ENCODE measurements at places on chromosomes 11 and 22. TPM values are rescaled to one million over a fixed set of nuclear protein-coding genes. Genes with fewer than 3 reads are reported as not detected.
A peak's percentile ranks its signal among the peaks of the same experiment; 100 is the strongest.

- DNase-seq = no peak
Observed at GRCh38 chr11:118625976-118626375, 18.6 kb downstream of the PHLDB1 start.

GRCh38 chr11:38721586-38722315 lies 2123.7 kb upstream of the RAG2 start:
- no peak for DNase-seq

OR51B4 gene
- not detected for total RNA-seq

- no peak for DNase-seq
Observed at GRCh38 chr11:88266157-88266556, 71.4 kb downstream of the CTSC start.

- DNase-seq = no peak
Observed at GRCh38 chr11:105202422-105202821, 62.9 kb upstream of the CARD18 start.

OR51B5 gene
- 0.51 TPM for total RNA-seq

CXCR5 gene
- total RNA-seq = not detected

- DNase-seq = no peak
Observed at GRCh38 chr11:116366451-116366850, 406.3 kb downstream of the BUD13 start.

GRCh38 chr22:35921777-35922176 lies 106.8 kb downstream of the RBFOX2 start:
- no peak for DNase-seq

DNA sequence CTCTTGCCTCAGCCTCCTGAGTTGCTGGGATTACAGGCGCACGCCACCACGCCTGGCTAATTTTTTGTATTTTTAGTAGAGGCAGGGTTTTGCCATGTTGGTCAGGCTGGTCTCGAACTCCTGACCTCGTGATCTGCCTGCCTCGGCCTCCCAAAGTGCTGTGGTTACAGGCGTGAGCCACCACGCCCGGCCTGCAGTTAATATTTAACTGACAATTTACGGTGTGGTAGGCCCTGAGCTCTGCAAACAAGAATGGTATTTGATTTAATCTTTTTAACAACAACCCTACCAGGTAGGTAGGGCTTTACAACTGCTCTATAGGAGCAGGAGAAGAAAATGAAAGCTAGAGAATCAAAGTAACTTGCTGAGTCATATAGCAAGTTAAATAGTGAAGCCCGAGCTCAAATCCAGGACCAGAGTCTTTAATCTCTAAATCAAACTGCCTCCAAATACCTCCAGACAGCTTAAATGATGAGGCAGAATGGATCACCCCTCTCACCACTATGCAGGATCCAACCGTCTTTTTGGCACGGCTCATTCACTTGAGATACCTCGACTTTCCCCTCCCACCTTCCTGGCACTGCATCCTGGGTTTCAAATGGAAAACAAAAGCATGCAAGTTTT lies 9.4 kb downstream of the UEVLD start:
- no peak for DNase-seq

DNA sequence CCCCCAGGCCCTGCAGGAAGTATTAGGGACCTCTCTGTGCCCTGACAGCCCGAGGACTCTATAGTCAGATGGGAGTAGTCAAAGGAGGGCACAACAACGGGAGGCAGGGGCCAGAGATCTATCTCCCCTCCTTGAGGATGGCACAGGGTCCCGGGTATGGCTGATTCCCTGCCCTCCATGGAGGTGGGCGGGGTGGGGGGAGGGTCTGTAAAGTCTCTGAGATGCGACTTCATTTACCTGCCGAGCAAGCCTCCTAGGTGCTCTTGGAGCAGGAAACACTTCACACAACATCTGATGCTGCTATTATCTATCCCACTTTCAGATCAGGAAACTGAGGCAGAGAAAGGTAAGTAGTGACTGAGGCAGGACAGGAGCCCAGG lies 769 bp upstream of the CDC42EP1 start:
- no peak for DNase-seq

DNA sequence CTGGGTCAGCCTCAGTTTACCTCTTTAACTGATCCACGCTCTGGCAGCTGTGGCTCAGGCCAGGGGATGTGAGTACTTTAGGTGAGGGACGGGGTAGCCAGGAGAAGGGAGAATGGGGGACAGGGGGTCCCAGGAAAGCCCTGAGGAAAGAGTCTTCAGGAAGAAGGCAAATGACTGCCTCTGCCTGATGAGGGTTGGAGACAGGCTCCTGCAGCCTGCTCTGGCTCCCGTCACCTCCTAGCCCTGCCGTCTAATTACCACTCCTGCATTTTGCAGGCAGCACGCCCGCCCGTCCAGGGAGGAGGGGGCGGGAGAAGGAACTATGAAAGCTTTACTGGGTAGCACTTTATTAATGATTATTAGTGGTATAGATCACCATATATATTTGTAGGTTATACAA lies 116.6 kb downstream of the CEP164 start:
- no peak for DNase-seq

GRCh38 chr11:34180040-34180813 lies 74.8 kb downstream of the NAT10 start:
- DNase-seq = no peak

- no peak for DNase-seq
Observed at GRCh38 chr22:29718949-29719898, 579 bp upstream of the CABP7 start.

GRCh38 chr11:47156333-47156732 lies 20.3 kb downstream of the ARFGAP2 start:
- DNase-seq = no peak

MTA2 gene
- 67.2 TPM for total RNA-seq

- peak; percentile 68 for DNase-seq
Observed at GRCh38 chr22:19868773-19869471, 14.2 kb upstream of the GNB1L start.

GRCh38 chr11:2530131-2530854 lies 85.5 kb downstream of the KCNQ1 start:
- peak; percentile 77 for DNase-seq

GAS2L1 gene
- 25.0 TPM for total RNA-seq

CDC42EP2 gene
- total RNA-seq = 16.2 TPM

HRAS gene
- 48.5 TPM for total RNA-seq

- no peak for DNase-seq
Observed at GRCh38 chr11:57867966-57868365, 106.4 kb downstream of the CTNND1 start.

- DNase-seq = peak; percentile 92
Observed at GRCh38 chr11:128424271-128424711, 163.1 kb downstream of the ETS1 start.

DNA sequence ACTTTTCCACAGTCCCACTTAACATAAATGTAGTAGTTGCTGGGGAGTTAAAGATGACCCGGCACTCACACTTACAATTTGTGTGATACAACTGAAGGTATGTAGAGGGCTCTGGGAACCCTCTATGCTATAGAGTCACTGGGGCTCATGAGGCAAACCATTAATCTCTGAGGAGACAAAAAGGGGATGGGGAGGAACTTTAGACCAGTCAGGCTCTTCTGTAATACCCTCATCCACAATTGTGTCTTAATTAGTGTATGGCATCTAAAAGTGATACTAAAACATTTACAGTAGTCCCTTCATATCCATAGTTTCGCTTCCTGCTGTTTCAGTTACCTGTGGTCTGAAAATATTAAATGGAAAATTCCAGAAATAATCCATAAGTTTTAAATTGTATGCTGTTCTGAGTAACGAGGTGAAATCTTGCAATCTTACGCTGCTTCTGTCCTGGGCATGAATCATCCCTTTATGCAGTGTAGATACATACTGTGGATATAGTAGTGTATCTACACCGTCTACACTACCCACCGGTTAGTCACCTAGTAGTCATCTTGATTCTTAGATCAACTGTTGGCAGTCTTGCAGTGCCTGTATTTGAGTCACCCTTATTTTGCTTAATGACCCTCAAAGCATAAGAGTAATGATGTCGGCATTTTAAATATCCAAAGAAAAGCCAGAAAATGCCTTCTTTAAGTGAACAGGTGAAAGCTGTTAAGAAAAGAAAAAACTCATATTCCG lies 12.2 kb downstream of the CBL start:
- no peak for DNase-seq

TREH gene
- not detected for total RNA-seq

CCDC116 gene
- 0.23 TPM for total RNA-seq

GRCh38 chr22:39350757-39351688 lies 1.2 kb downstream of the SYNGR1 start:
- DNase-seq = no peak

- no peak for DNase-seq
Observed at GRCh38 chr11:30197869-30198268, 32.9 kb upstream of the FSHB start.

GRCh38 chr11:122094836-122095235 lies 21.2 kb downstream of the BLID start:
- DNase-seq = no peak

OTOG gene
- total RNA-seq = not detected

MOV10L1 gene
- total RNA-seq = 0.43 TPM

DNA sequence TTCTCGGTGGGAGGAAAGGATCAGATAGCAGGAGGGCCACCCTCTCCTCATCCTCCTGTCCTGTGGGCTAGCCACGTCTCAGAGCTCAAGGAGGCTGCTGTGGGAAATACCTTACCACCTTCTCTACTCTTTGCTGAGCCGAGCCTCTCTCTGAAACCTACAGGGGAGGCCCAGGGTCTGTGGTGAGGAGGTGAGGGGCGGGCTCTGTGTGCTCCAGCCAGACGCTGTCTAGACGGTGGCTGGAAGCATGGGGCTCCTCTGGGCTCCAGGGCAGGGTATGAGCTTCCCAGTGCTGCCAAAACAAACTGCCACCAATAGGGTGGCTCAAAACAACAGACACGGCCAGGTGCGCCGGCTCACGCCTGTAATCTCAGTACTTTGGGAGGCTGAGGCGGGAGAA lies 5.5 kb upstream of the TMPRSS6 start:
- no peak for DNase-seq

DNA sequence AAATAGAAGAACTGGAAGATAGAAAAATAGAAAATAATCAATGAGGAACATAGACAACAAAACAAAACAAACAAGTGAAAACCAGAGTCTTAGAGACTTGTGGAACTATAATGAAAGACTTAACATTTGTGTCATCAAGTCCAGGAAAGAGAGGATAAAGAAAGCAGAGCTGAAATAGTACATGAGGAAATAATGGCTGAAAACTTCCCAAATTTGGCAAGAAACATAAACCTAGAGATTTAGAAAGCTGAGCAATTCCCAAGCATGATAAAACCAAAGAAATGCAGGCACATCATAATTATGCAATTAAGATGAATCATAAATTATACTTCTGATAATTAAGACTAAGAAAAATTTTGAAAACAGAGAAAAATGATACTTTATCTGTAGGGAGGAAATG lies 614.5 kb downstream of the ETS1 start:
- DNase-seq = no peak

GRCh38 chr11:129324533-129325175 lies 51.0 kb upstream of the BARX2 start:
- no peak for DNase-seq

IRAG1 gene
- 366 TPM for total RNA-seq

MYOD1 gene
- total RNA-seq = not detected

KIF18A gene
- 4.2 TPM for total RNA-seq

DNA sequence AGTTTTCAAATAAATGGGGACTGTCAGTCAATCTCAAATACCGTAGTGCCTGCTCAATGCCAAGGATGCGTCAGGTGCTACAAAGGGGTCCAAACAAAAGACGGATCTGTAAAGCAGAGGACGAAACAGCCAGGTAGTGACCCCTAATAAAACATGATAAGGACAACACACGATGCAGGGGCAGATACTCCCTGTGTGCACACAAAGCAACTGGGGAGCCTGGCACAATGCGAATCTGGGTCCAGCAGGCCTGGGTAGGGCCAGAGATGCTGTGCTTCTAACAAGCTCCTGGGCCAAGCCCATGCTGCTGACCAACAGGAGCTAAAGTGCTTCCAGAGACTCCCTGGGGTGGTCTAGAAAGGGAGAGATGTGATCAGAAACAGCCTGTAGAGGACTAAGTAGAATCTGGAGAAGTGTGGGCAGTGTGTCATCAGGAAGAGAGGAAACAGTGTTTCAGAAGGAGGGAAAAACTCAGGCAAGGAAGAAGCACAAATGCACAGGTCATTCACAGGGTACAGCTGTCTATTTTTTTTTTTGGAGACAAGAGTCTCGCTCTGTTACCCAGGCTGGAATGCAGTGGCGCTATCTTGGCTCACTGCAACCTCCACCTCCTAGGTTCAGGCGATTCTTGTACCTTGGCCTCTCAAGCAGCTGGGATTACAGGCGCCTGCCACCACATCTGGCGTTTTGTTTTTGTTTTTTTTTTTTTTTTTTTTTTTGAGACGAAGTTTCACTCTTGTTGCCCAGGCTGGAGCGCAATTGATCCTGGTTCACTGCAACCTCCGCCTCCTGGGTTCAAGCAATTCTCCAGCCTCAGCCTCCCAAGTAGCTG lies 74.5 kb downstream of the MICAL3 start:
- no peak for DNase-seq

DNA sequence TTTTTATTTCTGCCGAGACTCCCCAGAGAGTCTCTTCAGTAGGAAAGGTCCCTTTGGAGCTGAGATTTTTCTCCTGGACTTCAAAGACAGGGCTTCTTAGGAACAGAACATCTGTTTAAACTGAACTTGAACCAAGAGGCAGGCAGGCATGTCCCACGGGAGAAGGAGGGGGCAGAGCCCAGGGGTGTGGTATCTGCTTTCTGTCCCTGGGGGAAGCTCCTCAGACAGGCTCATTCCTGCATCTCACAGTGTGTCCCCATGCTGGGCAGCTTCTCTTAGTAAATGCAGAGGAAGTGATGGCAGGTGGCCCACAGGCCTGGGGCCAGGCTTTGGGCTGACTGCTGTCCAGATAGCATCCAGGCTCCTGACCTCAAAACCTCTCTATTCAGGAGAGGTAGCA lies 47.3 kb downstream of the TSPAN18 start:
- peak; percentile 80 for DNase-seq

SLC1A2 gene
- total RNA-seq = 1.9 TPM

GRCh38 chr22:36590441-36591056 lies 61.6 kb upstream of the EIF3D start:
- peak; percentile 40 for DNase-seq

DNA sequence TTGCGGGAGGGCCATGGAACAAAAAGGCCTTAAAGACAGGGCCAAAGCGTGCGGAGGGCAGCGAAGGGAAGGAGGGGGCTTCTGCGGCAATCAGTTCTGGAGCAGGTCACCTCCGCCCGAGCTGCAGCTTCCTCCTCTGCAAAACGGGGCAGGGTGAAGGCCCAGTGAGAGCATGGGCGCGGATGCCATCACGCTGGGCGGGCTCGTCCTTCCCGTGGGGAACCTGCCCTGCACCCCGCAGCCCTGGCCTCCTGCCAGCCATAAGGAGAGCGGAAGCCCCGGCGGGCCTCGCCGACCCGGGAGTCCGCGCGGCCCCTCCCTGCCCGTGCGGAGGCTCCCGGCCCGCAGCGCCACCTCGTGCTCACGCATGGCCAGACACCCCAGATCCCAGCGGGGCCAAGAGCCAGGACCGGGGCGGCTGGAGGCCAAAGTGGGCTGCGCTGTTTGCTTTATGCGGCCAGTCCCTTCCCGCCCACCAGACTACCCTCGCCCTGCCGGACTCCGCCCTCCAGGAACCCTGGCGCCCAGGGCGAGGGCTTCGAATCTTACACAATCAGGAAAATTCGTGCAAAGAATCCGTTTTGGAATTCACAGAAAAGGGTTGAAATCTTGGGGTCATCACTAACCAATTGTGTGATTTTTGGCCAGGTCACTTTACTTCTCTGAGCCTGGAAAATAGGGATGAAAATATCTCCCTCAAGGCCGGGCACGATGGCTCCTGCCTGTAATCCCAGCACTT lies 16.1 kb downstream of the TSKU start:
- peak; percentile 97 for DNase-seq

GRCh38 chr11:103871923-103872551 lies 164.4 kb upstream of the DDI1 start:
- DNase-seq = no peak

GRCh38 chr11:3959903-3960265 lies 104.4 kb downstream of the STIM1 start:
- DNase-seq = no peak
